ENCODE measurements at places on chromosomes 1 and 21. TPM values are rescaled to one million over a fixed set of nuclear protein-coding genes. Genes with fewer than 3 reads are reported as not detected.

JUN gene
- 89.6 TPM for total RNA-seq

TMIGD3 gene
- total RNA-seq: not detected

RAP1GAP gene
- total RNA-seq: 0.46 TPM

DIO1 gene
- total RNA-seq: 0.35 TPM

FAM3B gene
- total RNA-seq: not detected
